ENCODE measurements at places on chromosomes 12 and 14.
A peak's percentile ranks its signal among the peaks of the same experiment; 100 is the strongest.

DNA sequence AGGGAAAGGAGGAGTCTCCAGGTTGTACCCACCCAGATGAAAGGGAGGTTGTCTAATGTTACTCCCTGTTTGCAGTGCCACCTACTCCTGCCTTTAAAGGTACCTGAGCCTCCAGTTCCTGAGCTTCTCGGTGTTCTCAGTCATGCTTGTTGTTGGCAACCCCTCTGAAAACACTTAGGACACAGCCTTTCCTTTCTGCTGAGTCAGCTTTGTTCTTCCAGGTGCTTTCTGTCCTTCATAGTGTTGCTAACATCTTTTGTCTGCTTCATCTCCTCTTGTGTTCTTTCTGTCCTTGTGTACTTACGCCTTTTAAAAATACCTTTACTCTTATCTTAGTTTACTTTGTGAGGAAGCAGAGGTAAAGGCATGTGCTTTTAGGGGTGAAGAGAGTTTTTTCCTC lies 97.0 kb upstream of the NEDD1 start:
- no peak for DNase-seq

- no peak for DNase-seq
Observed at GRCh38 chr14:55813630-55814029, 233.6 kb downstream of the KTN1 start.

GRCh38 chr12:3158851-3159465 lies 81.8 kb downstream of the TSPAN9 start:
- DNase-seq = no peak

DNA sequence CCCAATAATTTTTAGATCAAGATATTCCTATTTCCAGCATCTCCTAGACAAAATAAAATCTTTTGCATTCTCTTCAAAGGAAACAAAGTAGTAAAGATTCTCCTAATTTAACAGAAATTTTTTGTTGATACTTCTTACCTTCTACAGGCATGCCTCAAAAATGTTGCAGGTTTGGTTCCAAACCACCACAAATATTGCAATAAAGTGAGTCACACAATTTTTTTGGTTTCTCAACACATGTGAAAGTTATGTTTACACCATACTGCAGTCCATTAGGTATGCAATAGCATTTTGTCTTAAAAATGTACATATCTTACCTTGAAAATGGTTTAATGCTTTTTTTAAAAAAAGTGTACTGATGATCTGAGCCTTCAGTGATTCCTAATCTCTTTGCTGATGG lies 65.6 kb upstream of the USP15 start:
- no peak for DNase-seq

- DNase-seq = no peak
Observed at GRCh38 chr14:85595981-85596380, 66.0 kb downstream of the FLRT2 start.

DNA sequence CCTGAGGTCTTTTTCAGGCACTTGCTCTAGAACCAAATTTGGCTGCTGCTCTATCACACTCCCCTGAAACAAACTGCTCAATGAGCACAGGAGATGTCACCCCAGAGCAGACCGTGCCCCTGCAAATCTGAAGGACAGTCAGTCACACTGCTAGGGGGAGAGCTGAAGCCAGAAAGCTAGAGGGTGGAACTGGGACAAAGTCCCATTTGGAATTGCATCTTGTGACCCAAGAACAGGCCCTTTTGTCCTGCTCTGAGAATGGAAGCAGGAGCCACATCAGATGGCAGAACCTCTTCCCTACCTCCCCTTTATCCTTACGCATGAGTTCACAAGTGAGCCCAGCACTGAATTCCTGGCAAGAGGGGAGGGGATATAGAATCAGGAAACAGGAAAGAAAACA lies 64.7 kb downstream of the MAP3K9 start:
- DNase-seq = no peak

DNA sequence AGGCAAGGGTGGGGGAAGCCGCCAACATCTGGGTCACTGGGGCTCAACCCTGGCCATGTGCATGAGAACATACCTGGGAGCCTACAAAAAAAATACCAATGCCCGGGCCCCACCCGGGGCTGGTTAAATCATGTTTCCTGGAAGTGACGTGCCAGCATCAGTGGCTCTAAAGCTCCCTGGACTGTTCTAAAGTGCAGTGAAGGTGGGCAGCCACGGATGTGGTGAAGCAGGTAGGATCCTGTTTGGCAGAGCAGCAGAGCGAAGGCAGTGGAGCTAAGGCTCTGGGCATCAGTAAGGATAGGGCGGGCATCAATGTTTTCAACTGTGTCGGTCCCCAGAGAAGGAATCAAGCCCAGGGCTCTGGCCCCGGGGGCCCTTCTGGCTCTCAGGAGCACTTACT lies 525 bp upstream of the GPR68 start:
- peak; percentile 57 for DNase-seq

GRCh38 chr12:26749781-26750180 lies 83.2 kb downstream of the ITPR2 start:
- no peak for DNase-seq

DNA sequence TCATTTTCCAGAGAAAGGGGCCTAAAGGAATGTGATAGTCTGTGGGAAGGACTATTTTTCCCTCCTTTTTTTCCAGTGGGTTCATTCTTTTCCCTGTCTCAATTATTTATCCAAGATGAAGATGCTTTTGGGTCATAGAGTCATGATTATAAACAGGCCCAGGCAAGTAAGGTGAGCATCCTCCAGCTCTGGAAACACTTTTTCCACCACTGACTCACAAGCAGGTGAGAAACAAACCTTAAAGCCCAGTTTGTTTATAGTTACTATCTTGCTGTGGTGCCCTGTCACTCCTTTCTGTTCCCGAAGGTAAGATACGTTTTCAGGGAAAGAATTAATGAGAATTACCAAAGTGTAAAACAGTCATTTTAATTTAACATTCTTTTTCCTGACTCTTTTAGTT lies 107.7 kb upstream of the IFNG-AS1 start:
- DNase-seq = no peak

- no peak for DNase-seq
Observed at GRCh38 chr14:37203423-37203822, 5.7 kb downstream of the MIPOL1 start.

DNA sequence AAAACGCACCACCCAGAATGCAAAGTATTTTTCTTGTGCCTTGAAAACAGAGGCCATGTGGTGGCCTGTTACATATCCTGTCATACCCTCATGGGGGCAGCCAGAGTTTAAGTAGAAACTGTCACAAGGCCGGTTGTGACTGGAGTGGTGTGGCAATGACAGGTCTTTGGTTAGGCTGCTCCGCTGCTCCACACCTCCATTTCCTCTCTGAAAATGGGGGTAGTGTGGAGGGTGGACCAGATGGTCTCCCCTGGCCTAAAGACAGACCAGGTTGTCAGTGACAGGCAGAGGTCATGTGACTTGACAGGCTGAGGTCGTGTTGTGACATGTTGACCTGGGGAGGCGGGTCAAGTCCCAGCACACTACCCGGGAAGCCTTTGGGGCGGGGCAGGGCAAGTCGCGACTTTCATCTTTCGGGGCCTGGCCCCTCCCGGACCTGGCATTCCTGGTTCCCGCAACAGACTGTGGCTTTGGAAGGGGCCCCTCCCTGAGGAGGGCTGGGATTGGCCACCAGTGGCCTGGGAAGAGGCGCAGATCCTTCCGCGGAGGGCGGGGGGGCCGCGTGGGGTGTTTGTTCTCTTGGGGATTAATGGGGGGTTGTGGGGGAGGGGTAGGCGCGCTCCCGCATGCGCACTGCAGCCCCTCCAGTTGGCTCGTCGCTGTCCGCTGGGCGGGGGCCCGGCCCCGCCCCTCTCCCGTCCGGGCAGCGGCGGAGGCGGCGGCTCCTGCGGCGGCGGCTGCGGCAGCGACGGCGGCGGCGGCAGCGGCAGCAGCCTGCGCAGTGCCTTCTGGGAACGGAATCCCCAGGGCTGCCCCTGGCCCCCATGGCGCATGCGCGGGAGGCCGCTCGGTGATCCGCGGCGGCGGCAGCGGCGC lies at the start of gene MBD6:
MBD6 (plus strand) TSS at position 814 of the 876 bp plus-strand sequence. CDS start 1,480 bp downstream, outside the sequence.
- DNase-seq = peak; percentile 86

- DNase-seq = no peak
Observed at GRCh38 chr12:112962561-112962960, 15.8 kb upstream of the OAS2 start.

DNA sequence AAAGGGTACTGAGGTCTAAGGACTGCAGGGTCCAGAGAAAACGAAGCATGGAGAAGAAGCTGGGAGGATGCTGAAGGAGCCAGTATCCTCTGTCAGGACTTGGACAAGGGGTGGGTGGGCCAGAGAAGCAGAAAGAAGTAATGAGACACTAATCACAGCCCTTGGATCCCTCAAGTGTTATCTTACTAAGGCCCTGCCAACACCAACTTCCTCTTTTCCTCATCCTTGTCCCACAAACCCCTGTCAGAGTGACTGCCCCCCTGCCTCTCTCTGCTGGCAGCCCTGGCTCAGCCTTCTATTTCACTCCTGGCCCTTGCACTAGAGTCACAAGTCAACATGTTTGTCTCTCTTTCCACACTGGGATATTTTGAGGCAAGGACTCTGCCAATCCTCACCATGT lies 3.8 kb upstream of the ASIC1 start:
- no peak for DNase-seq

DNA sequence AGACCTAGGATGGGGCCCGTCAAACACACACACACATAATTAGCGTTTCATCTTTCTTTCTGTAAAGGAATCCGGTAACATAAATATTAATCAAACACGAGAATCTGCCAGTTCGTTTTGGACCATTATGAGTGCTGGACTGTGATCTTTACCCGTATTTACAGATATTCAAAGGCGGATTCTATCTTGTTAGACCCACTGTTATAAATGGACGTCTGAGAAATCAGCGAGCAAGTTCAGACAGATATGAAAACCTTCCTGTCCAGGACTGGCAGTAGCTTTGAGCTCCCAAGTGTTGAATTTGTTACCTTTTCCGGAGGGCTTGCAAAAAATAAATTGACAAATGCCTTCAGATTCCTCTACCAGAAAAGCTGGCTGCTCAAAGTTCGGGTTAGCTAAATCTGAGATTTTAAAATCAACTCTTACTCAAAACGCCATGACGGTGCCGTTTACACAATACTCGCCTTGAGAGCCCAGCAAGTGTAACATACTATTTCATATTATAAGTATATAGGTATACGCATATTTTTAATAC lies 27.6 kb downstream of the BCL11B start:
- no peak for DNase-seq

DNA sequence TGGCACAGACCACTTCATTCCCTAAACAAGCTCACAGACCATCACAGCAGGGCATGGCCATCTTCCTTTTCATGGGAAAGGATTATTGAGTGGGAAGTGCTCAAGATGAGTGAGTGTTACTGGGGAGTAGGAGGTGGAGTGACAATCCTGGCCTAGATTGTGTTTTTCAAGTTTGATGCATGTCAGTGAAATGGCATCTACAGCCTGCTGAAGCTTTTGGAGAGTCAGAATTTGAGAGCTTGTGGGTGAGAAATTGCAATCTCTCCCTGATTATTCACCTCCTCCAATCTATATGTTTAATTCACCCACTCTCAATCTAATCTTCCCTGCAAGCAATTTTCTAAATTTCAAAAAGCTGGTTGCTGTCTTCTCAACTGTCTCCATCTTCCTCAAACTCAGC lies 156.1 kb upstream of the G2E3 start:
- no peak for DNase-seq

DNA sequence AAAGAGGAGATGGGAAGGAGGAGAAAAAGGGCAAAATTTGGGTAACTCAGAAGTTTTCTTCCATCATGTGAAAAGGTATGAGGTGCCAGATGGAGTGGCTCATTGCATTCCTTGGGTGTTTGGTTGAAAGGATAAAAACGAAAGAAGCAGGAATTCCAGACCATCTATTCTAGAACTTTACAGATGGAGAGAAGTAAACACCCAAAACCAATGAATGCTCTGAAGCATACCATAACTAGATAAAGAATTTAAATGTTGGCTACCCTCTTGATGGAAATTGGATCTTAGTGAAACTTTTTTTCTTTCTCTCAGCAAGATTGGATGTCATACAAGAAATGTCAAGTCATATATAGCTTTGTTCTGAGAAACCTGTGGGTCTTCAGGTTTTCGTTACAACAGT lies 175.6 kb upstream of the FAR2 start:
- DNase-seq = no peak

GRCh38 chr12:77845831-77846230 lies 15.1 kb downstream of the NAV3 start:
- no peak for DNase-seq

- DNase-seq = no peak
Observed at GRCh38 chr14:59236195-59236594, 47.7 kb downstream of the DAAM1 start.

- DNase-seq = no peak
Observed at GRCh38 chr14:75896341-75896740, 85.5 kb downstream of the TGFB3 start.

DNA sequence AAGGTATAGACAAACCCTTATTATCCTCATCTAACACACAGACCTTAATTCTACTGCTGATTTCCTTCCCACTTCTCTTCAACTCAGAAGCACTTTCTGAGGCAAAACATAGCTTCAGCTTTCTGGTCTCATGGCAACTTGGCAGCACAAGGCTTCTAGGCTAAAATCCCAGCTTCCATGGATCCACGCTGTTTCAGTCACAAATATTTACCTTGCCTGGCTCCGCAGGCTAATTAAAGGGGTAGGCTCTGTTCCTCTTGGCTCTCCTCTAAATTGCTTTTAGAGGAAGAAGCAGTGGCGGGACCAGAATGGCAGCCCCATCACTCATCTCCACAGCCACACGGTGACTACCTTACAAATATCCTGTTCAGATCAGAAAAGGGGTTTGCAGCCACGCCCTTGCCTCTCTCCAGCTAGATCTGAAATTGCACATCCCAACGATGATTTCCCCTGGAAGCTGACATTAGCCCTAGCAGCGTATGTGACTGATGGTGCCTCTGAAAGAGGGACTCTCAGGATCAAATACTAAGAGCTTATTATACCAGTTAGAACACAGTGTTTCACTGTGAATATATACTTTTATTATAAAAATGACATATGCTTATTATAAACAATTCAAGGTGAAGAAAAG lies 221.5 kb upstream of the NUDT4 start:
- no peak for DNase-seq

DNA sequence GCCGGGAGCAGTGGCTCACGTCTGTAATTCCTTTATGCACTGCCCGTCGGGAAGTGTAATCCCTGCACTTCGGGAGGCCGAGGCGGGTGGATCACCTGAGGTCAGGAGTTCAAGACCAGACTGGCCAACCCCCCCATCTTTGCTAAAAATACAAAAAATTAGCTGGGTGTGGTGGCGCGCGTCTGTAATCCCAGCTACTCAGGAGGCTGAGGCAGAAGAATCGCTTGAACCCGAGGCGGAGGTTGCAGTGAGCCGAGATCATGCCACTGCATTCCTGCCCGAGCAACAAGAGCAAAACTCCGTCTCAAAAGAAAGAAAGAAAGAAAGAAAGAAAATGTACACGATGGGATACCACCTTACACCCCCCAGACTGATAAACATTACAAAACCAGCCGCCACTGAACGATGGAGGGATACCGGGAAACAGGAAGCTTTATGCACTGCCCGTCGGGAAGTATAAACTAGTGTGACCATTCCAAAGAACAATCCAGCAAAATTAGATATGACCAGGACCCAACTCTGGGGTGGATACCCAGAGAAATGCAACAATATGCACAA lies 1.1 kb downstream of the ABCD4 start:
- DNase-seq = no peak

GRCh38 chr12:2432856-2433255 lies 361.9 kb upstream of the FKBP4 start:
- no peak for DNase-seq
